NCI-H1092 treated with DMSO at 0.1 percent for 48 hours (cell line): ENCODE measurements at places on chromosomes 13 and 19.
A peak's percentile ranks its signal among the peaks of the same experiment; 100 is the strongest.

- DNase-seq, result no peak
Observed at GRCh38 chr19:34499155-34499834, 17.7 kb downstream of the WTIP start.

GRCh38 chr13:55263045-55263444 lies 1877.7 kb upstream of the PRR20A start:
- DNase-seq, result no peak

GRCh38 chr19:57267291-57267690 lies 13.0 kb upstream of the ZNF460 start:
- no peak for DNase-seq

DNA sequence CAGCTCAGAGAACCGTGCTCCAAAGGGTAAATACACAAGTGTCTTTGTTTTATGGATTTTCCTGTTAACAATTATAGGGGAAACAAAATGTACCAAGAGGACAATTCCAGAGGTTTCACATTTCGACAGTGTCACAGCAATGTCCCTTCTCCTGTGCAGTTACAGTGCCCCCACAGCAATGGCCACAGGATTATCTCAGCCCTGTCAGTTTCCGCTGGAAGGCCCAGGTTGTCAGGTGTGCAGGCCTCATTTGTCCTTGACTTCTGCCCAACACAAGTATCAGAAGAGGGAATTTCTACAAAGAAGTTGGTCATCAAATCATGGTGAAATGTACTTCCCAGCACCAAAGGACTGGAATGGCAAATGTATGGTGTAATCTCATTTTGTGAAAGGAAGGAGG lies 11.2 kb upstream of the N4BP2L2 start:
- DNase-seq, result no peak

GRCh38 chr13:25574437-25575411 lies 202.9 kb downstream of the ATP8A2 start:
- peak; percentile 95 for DNase-seq

DNA sequence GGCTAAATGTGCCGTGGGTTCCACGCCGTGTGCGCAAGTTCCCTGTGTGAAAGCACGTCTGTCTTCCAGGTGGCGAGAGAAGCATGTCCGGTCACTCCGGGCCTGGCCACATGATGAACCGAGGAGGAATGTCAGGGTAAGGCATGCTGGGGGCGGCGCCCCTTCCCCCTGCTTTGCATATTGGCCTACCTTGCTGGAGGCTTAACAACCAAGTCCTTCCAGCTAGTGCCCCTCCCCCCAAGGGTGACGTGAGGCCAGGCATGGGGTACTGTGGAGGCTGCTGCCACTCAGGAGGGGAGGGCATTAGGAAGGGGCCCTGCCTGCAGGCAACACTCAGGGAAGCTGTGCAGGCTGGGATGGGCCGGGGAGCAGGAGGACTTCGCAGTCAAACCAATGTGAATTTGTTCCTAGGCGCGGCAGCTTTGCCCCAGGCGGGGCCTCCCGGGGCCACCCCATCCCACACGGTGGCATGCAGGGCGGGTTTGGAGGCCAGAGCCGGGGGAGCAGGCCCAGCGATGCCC lies 12.5 kb downstream of the MICOS13 start:
- DNase-seq, result no peak

DNA sequence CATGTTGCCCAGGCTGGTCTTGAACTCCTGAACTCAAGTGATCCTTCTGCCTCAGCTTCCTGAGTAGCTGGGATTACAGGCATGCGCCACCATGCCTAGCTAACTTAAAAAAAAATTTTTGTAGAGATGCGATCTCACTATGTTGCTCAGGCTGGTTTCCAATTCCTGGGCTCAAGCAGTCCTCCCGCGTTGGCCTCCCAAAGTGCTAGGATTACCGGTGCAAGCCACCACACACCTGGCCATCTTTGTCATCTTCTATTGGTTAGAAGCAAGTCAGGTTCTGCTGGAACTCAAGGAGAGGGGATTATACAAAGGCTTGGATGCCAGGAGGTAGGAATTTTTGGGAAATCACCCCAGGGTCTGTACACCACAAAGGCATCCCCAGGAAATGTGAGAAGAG lies 25.2 kb downstream of the TNFSF14 start:
- DNase-seq, result no peak

DNA sequence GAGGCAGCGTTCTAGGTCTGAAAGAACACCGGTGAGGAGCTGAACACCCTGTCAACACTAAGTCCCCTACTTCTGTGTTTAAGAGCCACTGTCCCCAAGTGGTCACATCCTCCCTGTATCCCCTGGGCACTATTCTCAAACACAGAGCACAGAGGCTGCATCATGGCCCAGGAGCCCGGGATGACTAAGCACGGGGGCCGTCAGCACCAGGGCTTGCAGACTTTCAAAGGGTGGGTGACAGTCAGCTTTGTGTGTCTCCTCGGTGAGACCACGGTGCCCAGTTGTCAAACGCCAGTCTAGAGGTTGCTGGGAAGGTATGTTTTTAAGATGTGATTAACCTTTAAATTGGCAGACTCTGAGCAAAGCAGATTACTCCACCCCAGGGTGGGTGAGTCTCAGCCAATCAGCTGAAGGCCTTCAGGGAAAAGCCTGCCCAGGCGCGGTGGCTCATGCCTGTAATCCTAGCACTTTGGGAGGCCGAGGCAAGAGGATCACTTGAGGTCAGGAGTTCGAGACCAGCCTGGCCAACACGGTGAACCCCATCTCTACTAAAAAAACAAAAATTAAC lies 8.0 kb downstream of the MAP2K2 start:
- DNase-seq, result no peak

DNA sequence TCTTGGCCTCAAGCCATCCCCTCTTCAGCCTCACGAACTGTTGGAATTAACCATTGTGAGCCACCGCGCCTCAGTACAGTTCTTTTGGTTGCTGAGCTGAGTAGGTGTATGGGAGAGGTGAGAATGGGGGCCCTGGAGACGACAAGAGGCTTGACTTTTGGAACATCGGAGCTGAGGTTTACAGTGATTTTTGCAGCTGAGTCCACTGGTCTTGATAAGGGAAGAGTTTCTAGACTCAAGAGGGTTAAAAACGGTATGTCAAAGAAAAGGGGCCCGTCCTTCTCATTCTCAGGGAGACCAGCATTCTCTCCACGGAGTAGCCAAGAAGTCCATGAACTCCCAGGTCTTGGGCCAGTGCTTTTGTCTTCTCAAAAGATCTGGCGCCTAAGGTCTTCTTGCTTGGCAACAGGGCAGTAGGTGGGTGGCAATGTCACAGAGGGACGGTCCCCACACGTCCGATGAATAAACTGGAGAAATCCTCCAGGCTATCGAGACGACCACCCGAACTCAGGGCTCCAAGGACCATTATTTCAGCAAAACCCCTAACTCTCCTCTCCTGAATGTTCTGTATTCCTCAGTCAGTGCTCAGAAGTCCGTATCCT lies 6.4 kb upstream of the QTRT1 start:
- peak; percentile 27 for DNase-seq

DNA sequence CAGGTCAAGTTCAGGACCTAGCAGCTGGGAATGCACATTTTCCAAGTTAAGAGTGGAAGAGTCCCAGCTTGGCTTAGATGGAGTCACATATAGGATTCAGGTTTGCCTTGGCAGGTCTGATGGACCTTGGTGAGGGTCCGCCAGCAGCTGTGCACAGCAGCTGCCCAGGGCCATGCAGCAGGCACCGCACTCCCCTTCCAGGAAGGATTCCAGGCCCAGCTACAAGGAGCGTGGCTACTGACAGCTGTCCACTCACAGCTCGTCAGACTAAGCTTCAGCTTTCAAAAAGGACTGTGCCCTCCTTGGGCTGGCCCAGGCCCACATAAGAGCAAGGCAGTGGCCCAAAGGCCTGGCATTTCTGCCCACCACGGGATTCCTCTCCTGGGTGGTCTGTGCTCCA lies 68.4 kb downstream of the ALOX5AP start:
- no peak for DNase-seq

DNA sequence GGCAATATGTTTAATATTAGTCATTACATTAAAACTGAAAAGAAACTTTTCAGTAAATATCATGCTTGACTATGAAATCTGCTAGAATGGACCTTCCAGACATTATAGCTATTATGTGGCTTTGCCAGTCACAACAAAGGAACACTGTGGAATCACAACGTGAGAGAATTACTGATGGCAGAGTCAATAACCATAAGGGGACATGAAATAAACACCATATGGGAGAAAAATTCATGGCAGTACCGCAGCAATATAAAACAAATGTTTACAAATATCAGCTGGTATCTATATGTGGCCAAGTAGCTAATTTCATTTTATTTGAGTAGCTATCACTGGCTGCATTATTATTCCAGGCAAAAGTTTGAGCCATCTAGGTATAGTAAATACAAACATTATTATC lies 1818.6 kb downstream of the PCDH9 start:
- DNase-seq, result peak; percentile 6

DNA sequence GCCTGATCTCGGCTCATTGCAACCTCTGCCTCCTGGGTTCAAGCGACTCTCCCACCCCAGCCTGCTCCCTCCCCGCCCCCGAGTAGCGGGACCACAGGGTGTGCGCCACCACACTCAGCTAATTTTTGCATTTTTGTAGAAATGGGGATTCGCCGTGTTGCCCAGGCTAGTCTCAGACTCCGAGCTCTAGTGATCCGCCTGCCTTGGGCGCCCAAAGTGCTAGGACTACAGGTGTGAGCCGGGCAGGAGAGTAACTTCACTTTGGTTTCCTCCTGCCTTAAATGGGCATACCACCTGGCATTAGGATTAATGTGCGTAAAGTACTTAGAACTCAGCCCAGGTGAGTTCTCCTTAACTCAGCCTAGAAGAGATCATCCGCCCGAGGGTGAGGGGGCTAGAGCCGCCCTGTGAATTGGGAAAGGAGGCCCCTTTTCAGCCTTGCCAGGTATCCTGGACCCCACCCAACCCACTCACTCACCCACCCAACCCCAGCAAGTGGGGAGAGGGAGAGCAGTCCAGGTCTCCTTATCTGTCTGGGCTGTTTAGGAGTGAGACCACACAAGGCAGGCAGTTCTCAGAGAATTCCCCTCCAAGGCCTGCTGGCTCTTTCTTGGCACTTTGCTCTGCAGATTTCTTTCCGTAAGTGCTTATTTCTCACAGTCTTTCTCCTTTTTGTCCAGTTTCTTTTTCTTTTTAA lies 1.2 kb upstream of the ZFP36 start:
- no peak for DNase-seq

DNA sequence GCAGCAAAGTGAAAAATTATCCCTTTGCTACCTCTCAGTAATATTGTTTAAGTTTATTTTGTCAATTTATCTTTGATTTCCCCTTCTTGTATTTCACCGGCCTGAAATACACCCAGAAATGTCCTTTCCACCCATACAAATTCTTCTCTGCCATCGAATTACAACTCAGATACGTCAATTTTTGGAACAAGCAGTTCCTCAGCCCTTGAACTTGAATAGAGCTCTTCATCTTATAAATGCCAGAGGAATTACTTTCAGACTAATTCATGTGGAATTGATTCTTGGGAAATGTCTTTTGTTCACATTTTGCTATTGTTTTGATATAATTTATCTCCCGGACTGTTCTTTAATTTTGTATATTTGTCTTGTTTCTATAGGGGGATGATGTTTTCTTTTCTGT lies 1359.3 kb upstream of the MIR17HG start:
- no peak for DNase-seq

DNA sequence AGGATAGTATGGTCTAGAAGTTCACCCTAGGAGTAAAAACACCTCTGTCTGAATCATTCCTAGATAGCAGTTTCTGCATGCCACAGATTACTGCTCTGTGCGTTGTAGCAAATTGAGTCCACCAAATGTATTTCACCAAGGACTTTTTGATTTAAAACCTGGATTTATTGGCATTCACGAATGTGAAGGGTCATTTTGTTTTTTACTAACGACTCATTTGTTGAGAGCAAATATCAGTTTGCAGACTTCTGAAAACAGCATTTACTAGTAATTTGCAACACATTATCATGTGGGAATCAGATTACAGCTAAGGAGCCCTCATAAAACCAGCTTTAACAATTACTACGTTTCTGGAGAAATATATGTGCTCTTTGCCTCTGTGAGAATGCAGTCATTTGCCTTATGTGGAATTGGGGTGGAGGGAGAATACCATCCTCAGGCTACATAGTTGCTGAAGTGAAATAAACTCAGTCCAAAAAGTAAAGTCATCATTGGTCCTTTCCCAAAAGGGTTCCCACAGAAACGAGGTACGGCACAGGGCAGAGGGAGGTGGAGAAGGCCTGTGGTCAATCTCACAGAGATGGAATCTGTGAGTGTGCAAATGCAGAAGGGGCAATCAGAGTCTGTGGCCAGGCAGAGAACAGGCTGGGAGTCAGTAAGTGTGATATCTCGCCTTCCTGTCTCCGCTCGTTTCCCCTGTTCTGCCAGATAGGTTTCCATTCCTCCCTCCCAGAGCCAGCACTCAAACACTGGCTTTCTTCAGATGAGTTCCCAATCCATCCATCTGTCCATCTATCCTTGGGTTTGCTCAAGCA lies 63.1 kb downstream of the DLEU7 start:
- no peak for DNase-seq

- DNase-seq, result peak; percentile 95
Observed at GRCh38 chr13:111484141-111484925, 163.9 kb downstream of the TEX29 start.

- DNase-seq, result no peak
Observed at GRCh38 chr19:44782729-44783128, 5.0 kb downstream of the CBLC start.

GRCh38 chr19:48795685-48796070 lies 15.2 kb downstream of the BCAT2 start:
- no peak for DNase-seq

DNA sequence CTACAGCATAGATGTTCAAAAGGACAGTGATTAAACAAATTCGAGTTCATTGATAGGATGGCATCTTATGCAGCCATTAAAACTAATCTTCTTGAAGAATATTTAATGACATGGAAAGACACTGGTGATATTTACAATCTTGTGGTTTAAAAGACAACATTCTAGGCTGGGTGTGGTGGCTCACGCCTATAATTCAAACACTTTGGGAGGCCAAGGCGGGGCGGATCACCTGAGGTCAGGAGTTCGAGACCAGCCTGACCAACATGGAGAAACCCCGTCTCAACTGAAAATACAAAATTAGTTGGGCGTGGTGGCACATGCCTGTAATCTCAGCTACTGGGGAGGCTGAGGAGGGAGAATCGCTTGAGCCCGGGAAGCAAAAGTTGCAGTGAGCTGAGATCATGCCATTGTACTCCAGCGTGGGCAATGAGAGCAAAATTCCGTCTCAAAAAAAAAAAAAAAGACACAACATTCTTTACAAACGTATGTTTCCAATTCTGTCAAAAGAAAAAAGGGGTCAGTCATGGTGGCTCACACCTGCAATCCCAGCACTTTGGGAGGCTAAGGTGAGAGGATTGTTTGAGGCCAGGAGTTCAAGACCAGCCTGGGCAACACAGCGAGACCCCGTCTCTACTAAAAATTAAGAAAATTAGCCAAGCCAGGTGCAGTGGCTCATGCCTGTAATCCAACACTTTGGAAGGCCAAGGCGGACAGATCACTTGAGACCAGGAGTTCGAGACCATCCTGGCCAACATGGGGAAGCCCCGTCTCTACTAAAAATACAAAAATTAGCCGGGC lies 2.5 kb upstream of the PAK4 start:
- no peak for DNase-seq

GRCh38 chr13:23928985-23929384 lies 31.7 kb upstream of the C1QTNF9B start:
- no peak for DNase-seq
